ENCODE measurements at places on chromosomes 5 and 9.

GRCh38 chr9:133251773-133252172 lies 23.2 kb downstream of the ABO start:
- DNase-seq, result no peak

GRCh38 chr9:20187318-20187717 lies 398.5 kb upstream of the SLC24A2 start:
- no peak for DNase-seq

DNA sequence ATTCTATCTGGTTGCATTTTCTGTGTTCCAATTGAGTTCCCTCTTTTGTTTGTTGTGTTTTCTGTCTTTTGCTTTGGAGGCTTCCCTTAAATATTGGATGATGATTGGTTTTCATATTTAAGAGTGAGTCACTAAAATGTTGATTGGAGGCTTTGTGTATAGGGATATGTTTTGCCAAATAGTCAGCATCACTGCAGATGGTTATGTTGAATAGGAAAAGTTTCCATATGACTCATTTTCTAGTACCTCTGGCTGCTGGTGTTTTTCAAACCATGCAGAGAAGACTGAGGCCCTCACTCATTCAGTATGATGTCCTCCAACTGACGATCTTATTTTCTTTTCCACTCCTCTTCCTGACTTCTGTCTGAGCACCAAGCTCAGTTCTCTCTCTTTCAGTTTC lies 1290.0 kb downstream of the EFNA5 start:
- DNase-seq, result no peak

- DNase-seq, result no peak
Measured at GRCh38 chr5:24735284-24735683, 90.5 kb upstream of the CDH10 start.

- no peak for DNase-seq
Measured at GRCh38 chr5:17224858-17225511, 7.6 kb downstream of the BASP1 start.

- DNase-seq, result no peak
Measured at GRCh38 chr9:19517202-19517942, 108.6 kb downstream of the ACER2 start.

GRCh38 chr5:35847961-35848360 lies 8.7 kb upstream of the IL7R start:
- no peak for DNase-seq

GRCh38 chr5:136605638-136606037 lies 240.3 kb upstream of the TRPC7 start:
- DNase-seq, result no peak

GRCh38 chr5:57082441-57083067 lies 91.3 kb upstream of the GPBP1 start:
- DNase-seq, result no peak

- no peak for DNase-seq
Measured at GRCh38 chr9:26562338-26562737, 330.3 kb downstream of the CAAP1 start.

DNA sequence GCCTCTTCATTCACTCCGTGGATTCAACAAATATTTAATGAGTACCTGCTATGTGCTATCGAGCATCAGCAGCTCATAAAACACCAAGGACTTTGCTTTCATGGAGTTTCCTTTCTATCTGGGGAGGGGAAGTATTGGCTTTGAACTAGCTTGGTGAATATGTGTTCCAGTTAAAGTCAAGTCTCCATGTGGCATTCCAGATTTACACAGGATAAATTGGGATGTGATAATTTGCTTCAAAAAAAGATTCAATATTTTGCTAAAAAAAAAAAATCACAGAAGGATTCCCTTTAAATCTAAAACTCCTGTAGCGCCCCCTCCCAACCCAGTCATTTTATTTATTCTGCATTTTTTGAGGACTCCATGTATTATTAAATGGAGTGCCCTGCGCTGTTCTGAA lies 346.3 kb upstream of the SLC30A5 start:
- DNase-seq, result no peak

DNA sequence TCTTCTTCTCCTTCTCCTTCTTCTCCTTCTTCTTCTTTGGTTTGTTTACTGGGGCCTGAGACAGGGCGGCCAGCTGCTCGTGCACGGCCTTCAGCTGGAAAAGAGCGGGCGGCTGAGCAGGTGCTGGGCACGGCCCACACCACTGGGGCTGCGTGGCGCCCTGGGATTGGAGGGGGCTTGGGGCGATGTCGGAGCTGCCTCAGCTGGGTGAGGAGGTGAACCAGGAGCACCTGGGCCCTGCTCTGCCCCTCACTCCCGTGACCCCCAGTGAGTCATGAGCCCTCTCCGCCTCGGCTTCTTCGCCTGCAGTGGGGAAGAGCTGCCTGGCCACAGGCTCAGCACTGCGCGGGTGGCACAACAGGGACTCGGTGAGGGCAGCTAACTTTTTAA lies 14.9 kb downstream of the BRD3OS start:
- DNase-seq, result no peak

GRCh38 chr9:95736891-95737522 lies 138.5 kb upstream of the ERCC6L2 start:
- no peak for DNase-seq

GRCh38 chr5:142014911-142015584 lies 2.2 kb upstream of the GNPDA1 start:
- peak; percentile 57 for DNase-seq

DNA sequence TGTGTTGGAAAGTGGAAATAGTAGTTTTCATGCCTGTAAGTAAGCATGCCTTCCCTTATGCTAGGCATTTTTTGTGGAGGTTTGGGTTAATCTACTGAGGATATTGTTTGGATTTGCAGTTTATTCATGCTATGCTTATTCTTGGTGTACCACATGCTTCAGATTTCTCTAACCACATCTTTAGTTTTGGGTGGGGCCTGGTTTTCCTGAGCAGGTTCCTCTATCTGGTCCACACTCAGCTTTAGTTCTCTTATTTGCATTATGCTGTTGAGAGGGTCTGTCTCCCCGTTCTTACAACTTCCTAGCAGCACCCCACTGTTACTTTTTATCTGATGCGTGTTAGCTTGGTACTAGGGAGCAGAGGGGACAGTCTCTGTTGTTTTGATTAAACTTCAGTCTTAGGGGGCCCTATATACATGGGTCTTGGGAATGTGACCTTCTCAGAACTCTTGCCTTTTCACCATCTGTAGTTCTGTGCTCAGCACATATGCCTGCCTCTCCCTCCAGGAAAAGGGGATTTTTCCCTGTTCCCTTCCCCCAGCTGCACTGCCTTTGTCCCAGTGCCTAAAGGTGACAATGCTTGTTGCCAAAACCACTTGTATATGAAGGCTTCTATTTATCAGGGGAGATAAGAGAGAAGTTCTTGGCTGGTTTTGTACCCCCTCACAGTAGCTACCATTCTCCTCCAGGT lies 10.0 kb upstream of the CAMK4 start:
- no peak for DNase-seq

GRCh38 chr9:96567203-96567700 lies 52.4 kb downstream of the CDC14B start:
- DNase-seq, result peak; percentile 13

DNA sequence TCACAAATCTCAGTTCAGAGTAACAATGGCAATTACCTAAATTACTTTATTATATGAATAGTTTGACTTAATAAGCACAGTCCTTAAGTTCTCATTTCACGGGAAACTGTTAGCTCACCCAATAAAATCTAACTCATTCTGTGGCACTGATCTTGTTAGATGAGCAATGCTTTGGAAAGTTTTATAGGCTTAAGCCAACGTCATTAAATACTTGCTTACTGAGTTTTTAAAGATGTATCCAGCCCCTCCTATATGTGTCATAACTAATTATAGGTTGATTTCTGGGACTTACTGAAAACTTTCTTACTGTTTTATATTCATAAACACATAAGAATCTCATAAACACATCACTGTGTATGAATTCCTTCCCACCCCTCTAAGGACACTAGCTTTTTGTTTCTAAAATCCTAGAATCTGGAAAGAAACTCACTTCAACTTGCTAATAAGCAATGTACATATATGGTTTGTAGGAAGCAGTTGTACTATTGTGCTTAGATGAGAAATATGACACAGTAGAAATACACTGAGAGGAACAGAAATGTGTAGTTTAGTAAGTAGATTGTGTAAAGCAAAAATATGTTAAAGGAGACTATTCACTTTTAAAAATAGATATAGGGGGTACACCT lies 14.1 kb upstream of the MARCOL start:
- DNase-seq, result no peak

- no peak for DNase-seq
Measured at GRCh38 chr5:20158006-20158405, 170.0 kb upstream of the CDH18 start.

DNA sequence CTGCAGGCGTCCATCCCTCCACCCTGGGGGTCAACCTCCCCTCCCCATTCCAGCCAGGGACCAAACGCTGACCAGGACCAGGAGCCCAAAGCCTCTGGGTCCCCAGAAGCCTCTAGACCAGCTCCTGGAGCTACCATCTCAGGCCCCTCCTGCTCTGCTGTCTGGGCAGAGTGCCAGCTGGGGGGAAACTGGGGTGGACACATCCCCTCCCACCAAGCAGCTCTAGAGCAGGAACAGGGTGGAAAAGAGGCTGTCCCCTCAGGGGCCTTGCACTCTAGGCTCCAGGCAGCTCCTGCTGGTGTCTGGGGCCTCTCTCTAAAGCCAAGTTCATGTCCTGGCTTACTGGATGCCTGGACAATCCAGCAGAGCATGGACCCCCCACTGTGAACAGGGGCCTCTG lies 4.4 kb downstream of the SSNA1 start:
- no peak for DNase-seq

- DNase-seq, result no peak
Measured at GRCh38 chr9:116546711-116547581, 140.2 kb upstream of the TRIM32 start.

DNA sequence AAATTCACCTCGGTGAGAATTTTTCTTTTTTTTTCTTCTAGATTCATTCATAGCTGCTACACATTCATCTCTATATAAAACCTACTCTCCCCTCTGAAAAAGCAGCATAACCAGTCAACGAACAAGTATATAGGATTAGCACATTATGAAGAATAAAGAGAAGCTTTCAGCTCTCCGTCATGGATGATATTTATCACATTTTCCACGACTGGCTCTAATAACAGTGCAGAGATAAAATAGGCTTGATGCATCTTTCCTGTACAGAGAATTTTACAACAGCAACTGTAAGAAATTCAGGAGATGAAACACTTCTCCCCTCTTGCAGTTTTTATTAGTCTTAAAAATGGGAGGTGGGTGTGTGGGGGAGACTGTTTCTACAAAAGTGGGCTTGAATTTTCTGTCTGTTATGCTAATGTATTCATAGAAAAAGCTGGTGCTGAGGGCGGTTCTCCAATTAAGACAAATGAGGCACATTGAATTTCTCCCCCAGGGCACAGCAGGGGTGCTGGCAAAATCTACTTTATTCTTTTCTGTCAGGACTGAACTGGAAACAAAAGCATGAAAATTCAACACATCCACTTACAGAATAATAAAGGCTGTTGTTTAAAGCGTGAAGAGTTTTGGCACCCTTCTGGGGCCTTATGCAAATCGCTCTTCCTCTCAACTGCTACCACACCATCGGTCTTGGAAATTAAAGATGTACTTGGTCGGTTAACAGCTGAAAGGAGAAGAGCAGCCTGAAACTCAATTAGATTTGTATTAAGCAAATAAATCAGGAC lies 233.9 kb upstream of the ZNF608 start:
- DNase-seq, result no peak

DNA sequence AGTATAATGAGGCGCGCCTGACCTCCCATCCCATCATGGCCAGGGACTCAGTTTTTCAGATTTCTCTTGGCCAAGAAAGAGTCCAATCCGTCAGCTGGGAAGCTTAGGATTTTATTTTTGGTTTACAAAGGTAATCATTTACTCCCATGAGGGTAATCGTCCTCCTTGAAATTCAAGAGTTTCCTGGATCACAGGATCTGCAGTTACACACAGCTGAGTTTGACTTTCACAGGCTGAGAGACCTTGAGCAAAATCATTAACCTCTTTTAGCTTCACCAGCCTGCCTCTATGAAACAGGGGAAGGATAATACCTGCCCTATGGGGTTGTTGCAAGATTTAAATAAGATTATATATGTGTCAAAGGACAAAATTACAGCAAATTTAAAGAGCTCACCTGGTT lies 15.4 kb upstream of the AK3 start:
- no peak for DNase-seq

- no peak for DNase-seq
Measured at GRCh38 chr5:111587728-111588127, 75.4 kb upstream of the STARD4 start.

- no peak for DNase-seq
Measured at GRCh38 chr9:134895097-134895496, 14.5 kb downstream of the FCN2 start.

DNA sequence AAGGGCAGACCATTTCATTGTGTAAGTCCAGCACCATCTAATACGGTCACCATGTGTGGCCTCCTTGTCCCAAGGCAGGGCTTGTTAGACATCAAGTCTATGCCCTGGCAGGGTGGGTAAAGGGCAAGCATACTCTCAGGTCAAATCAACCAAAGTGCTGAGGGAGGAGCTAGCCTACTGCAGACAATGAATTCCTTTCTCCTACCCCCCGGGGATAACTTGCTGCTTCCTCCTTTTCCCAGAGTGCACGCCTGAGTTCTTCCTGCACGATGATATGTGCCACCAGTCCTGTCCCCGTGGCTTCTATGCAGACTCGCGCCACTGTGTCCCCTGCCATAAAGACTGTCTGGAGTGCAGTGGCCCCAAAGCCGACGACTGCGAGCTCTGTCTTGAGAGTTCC lies 71.4 kb downstream of the RFK start:
- DNase-seq, result no peak

DNA sequence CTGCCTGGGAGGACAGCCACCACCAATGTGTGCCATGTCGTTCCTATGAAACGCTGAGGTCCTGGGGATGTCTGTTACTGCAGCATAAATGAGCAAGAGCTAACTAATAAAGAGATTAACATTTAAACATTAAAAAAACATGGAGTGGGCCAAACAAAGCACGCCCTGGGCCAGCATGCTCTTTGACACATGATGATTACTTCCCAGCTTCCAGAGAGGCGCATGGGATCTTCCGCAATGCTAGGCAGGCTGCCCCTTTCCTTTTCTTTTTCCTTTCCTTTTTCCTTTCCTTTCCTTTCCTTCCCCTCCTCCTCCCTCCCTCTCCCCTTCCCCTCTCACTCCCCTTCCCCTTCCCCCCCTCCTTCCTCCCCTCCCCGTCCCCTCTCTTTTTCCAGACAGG lies 10.6 kb upstream of the TENT4A start:
- peak; percentile 1 for DNase-seq

DNA sequence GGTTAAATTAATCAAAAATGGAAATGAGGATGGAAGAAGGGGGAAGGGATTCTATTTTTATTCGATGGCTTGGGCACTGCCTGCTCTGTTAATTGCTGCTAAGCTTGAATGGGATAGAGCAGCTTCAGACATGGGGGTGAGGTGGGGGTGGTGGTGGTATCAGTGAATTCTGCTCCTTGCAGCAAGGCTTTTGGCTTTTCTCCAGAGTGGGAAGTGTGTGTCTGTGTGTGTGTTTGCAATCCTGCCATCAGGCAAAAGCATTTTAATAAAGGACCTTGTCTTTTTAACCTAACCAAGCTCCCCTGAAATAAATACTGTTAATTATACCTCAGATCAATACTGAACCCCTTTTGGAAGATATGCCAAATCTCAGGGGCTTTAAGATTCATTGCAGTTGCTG lies 110.9 kb upstream of the GPR151 start:
- no peak for DNase-seq

GRCh38 chr9:8241201-8241600 lies 441.6 kb upstream of the DMAC1 start:
- no peak for DNase-seq

- no peak for DNase-seq
Measured at GRCh38 chr5:94017579-94017978, 276.2 kb upstream of the POU5F2 start.
